ENCODE measurements at places on chromosomes 5 and 9.

- H3K27ac ChIP-seq, result no peak overlapping the region
- no peaks in the 10 kb centered on the region for H3K27me3 ChIP-seq
- peaks cover 30% of the 10 kb centered on the region for H3K4me1 ChIP-seq
- no peak overlapping the region for H3K4me3 ChIP-seq
Observed at GRCh38 chr9:132016456-132016855, 63.2 kb downstream of the MED27 start.

DNA sequence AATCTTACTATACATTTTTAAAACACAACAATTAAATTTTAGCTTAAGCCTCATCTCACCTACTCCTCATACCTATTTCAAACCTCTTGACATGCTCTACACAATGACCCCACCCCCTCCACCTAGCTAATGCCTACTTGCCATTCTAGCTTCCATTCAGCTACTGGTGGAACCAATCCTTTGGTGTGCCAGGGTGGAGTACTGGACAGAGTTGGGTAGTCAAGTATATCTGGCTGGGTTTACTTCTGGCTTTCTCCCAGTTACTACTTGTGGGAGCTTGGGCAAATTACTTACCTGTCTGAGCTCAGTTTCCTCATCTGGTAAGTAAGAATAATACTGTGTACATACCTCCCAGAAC, 24.3 kb downstream of the PLPP1 start:
- no peaks in the 10 kb centered on the region for H3K36me3 ChIP-seq
- DNase-seq, result no peak
- no peak overlapping the region for H3K4me3 ChIP-seq

GRCh38 chr9:25742256-25742655, 64.0 kb upstream of the TUSC1 start:
- no peaks in the 10 kb centered on the region for H3K27me3 ChIP-seq
- H3K36me3 ChIP-seq, result no peaks in the 10 kb centered on the region
- no peak overlapping the region for H3K27ac ChIP-seq
- no peak overlapping the region for H3K4me3 ChIP-seq
- H3K4me1 ChIP-seq, result no peaks in the 10 kb centered on the region
- no peak for DNase-seq

GRCh38 chr5:72596956-72597355, 89.7 kb upstream of the ZNF366 start:
- H3K4me1 ChIP-seq, result peaks cover 32% of the 10 kb centered on the region
- no peaks in the 10 kb centered on the region for H3K27me3 ChIP-seq
- H3K27ac ChIP-seq, result no peak overlapping the region
- no peaks in the 10 kb centered on the region for H3K36me3 ChIP-seq
- H3K4me3 ChIP-seq, result no peak overlapping the region

- H3K27me3 ChIP-seq, result no peaks in the 10 kb centered on the region
- H3K36me3 ChIP-seq, result no peaks in the 10 kb centered on the region
- peaks cover 7% of the 10 kb centered on the region for H3K4me1 ChIP-seq
- H3K27ac ChIP-seq, result no peak overlapping the region
Observed at GRCh38 chr9:133701981-133702797, 36.0 kb downstream of the SARDH start.

GRCh38 chr9:117125531-117125930, 289.3 kb downstream of the ASTN2 start:
- H3K4me3 ChIP-seq, result no peak overlapping the region
- no peaks in the 10 kb centered on the region for H3K4me1 ChIP-seq
- no peaks in the 10 kb centered on the region for H3K36me3 ChIP-seq
- no peaks in the 10 kb centered on the region for H3K27me3 ChIP-seq
- no peak for DNase-seq

- H3K27ac ChIP-seq, result no peak overlapping the region
- H3K27me3 ChIP-seq, result no peaks in the 10 kb centered on the region
- H3K36me3 ChIP-seq, result no peaks in the 10 kb centered on the region
- no peaks in the 10 kb centered on the region for H3K4me1 ChIP-seq
Observed at GRCh38 chr9:3820643-3821042, 294.8 kb upstream of the RFX3 start.

All from thoracic aorta (tissue), 2 donors.